ENCODE measurements at places on chromosomes 13 and 19. TPM values are rescaled to one million over a fixed set of nuclear protein-coding genes. Genes with fewer than 3 reads are reported as not detected.

MEDAG gene
- polyA plus RNA-seq: not detected

LILRB5 gene
- polyA plus RNA-seq: not detected

AMER2 gene
- not detected for polyA plus RNA-seq

KLK10 gene
- not detected for polyA plus RNA-seq

PLIN5 gene
- polyA plus RNA-seq: 0.29 TPM

DNA sequence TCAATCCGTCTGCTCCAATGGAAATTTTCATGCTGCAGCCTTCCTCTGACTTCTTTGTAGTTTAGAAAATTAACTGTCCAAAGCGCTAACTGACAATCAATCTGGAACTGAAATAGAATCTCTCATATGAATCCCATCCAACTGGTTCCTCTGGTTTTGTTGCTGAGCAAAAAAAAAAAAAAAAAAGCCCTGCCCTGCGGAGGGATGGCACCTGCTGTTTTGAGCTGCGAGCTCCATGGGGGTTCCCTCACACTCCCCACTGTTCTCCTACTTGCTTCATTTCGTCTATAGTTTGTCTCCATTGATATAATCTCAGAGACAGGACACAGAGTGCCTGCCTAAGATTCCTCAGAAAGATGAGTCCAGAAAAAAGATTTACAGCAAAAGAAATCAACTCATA, 33.4 kb downstream of the FAAP24 start:
- H3K27ac ChIP-seq: no peak overlapping the region
- no peaks in the 10 kb centered on the region for H3K27me3 ChIP-seq
- H3K4me1 ChIP-seq: peaks cover 7% of the 10 kb centered on the region
- DNase-seq: no peak
- H3K36me3 ChIP-seq: no peaks in the 10 kb centered on the region
- H3K4me3 ChIP-seq: no peak overlapping the region

DNA sequence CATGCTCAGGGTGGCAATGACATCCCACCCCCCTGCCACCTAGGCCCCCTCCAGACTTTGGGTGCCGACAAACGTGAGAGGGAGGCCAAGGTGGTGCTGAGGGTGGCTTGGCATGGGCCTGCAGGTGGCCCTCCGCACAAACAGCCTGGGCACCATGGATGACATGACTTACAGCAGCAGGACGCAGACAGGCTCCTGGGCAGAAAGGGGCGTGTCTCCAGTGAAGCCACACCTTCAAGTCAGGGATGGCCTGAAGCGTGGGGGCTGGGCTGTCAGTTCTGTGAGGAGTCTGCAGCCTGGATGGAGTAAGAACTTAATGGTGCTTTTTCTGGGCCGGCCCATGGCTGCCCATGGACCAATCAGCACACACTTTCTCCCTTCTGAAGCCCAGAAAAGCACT, 25.3 kb downstream of the POMP start:
- no peak overlapping the region for H3K27ac ChIP-seq
- no peaks in the 10 kb centered on the region for H3K36me3 ChIP-seq
- DNase-seq: no peak
- no peak overlapping the region for H3K4me3 ChIP-seq
- H3K27me3 ChIP-seq: no peaks in the 10 kb centered on the region

GRCh38 chr19:4102339-4103079, 21.4 kb downstream of the MAP2K2 start:
- peaks cover 12% of the 10 kb centered on the region for H3K36me3 ChIP-seq
- DNase-seq: no peak

- H3K27ac ChIP-seq: no peak overlapping the region
- no peak overlapping the region for H3K4me3 ChIP-seq
- peaks cover 6% of the 10 kb centered on the region for H3K27me3 ChIP-seq
- no peak for DNase-seq
- H3K36me3 ChIP-seq: no peaks in the 10 kb centered on the region
These were observed 180.9 kb upstream of the ZNF507 start for GRCh38 chr19:32164384-32164992.

DNA sequence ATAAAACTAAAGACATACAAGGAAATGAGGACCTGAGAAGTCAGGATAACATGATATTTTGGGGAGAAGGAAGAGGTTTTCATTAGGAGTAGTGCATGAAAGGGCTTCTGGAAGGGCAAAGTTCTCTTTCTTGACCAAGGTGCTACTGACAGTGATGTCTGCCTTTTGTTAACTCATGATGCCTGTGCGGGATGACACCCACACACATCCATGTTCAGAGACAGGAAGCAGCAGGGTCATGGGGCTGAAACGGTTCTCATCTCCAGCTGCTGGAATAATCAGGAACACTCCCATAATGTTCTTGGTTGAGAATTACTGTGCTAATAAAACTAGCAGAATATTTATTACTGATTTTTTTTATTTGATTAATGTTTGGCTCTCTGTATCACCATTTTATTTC, 29.1 kb downstream of the KCNC3 start:
- no peaks in the 10 kb centered on the region for H3K4me1 ChIP-seq
- H3K4me3 ChIP-seq: no peak overlapping the region
- H3K27me3 ChIP-seq: no peaks in the 10 kb centered on the region
- DNase-seq: no peak

DNA sequence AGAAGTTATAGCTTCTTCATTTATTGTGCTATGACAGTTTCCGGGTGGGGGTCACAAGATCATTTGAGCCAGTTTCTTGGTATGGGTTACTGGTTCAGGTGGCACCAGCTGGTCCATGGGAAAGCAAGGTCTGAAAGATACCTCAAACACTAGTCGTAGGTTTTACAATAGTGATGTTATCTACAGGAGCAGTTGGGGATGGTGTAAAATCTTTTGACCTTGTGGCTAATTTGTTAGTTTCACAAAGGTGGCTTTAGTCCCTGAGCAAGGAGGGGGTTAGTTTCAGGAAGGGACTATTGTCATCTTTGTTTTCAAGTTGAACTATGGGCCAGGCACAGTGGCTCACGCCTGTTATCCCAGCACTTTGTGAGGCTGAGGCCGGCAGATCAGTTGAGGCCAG, 24.6 kb downstream of the CHST8 start:
- no peak for DNase-seq
- H3K36me3 ChIP-seq: no peaks in the 10 kb centered on the region
- no peak overlapping the region for H3K27ac ChIP-seq
- H3K4me1 ChIP-seq: no peaks in the 10 kb centered on the region

GRCh38 chr19:50838239-50838638, 4.9 kb upstream of the KLK15 start:
- DNase-seq: no peak
- H3K4me3 ChIP-seq: no peak overlapping the region
- peaks cover 10% of the 10 kb centered on the region for H3K27me3 ChIP-seq
- no peak overlapping the region for H3K27ac ChIP-seq

DNA sequence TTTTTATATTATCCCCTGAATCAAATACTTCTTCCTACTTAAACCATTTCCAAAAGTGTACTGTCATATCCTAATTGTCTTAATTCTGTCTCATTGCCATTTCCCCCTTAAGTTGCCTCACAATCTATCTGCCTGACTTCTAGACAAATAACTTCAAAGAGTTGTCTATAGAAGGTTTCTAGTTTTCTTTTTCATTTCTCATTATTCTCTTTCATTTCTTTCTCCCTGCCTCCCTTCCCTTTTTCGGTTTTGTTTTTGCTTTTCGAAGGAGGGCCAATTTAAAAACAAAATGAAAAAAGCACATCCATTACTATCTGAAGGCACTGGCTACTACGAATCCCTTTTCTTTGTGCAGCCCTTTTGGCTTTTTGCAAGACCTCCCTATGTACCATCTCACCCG, 367.2 kb downstream of the DNAJC15 start:
- no peak for DNase-seq
- H3K27me3 ChIP-seq: no peaks in the 10 kb centered on the region
- H3K4me1 ChIP-seq: no peaks in the 10 kb centered on the region
- no peak overlapping the region for H3K4me3 ChIP-seq

DNA sequence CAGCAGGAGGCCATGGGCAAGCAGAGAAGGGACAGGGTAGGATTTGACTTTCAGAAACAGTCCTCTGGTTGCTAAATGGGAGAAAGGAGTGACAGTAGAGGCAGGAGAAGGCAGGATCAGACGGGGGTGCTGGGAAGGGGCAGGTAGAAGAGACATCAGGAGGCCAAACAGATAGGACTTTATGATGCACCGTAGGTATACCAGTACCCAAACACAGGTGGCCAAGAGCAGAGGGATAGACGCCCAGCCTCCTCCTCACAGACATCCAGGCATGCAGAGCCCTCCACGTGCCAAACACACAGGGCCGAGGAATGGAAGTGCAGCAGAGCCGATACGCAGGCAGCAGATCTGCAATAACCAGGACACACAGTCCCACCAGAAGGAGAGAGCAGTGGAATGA, 1.3 kb upstream of the AXL start:
- no peak overlapping the region for H3K4me3 ChIP-seq
- no peak for DNase-seq
- H3K27me3 ChIP-seq: peaks cover 10% of the 10 kb centered on the region
- H3K4me1 ChIP-seq: no peaks in the 10 kb centered on the region

DNA sequence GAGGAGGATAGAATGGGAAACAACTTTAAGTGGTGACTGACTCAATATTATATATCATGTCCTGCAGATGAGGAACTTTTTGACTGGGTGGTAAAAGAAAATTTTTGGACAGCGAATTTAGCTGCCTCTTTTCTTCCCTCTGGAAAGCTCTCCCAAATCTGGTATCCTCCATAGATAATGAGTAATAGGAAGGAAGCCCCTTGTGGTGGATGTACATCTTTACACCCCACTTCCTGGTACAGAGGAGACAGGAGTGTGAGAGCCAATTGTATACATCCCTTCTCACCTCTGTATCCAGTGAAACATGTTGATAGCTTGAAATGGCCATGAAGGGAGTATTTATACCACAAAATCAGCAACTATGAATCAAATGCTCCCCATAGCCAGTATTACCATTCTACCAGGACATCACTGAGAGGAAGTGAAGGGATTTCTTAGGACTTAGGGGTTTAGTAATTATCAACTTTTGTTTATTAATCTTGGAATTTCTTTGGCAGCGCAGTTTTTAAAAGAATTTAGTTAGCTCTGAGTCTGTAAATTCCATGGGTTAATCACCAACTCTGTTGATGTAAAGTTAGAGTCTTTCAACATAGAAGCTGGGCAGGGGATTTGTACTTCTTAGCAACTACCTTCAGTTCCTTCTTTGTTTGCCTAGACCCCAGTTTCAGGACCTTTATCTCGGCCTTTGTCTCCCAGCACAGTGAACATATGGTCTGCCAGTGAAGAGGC, 17.0 kb upstream of the TDRD3 start:
- H3K27me3 ChIP-seq: no peaks in the 10 kb centered on the region
- H3K27ac ChIP-seq: no peak overlapping the region
- no peak for DNase-seq
- H3K4me1 ChIP-seq: no peaks in the 10 kb centered on the region
- H3K36me3 ChIP-seq: no peaks in the 10 kb centered on the region

GRCh38 chr13:30718661-30719524, 16.4 kb upstream of the ALOX5AP start:
- no peak overlapping the region for H3K27ac ChIP-seq
- DNase-seq: no peak
- H3K4me3 ChIP-seq: no peak overlapping the region
- H3K4me1 ChIP-seq: no peaks in the 10 kb centered on the region
- H3K36me3 ChIP-seq: no peaks in the 10 kb centered on the region

DNA sequence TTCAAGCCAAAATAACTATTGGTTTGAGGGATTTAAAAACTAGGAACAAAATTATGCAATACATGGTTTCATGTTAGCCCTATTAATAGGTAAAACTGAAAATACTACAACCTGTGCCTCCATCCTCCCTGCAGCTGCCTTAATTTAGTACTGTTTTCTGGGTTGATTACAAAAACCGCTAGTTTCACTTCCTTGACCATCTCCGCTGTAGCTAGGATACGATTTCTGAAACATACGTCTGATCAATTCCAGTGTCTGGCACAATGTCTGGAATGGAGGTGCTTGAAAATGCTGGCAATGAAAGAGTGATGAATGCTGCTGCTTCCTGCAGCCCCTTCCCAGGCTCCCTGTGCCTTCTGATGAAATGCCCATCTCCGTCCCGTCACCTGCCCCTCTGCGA, 273.5 kb downstream of the SHISA2 start:
- no peak for DNase-seq
- H3K27ac ChIP-seq: no peak overlapping the region
- H3K4me1 ChIP-seq: no peaks in the 10 kb centered on the region
- H3K4me3 ChIP-seq: no peak overlapping the region
- no peaks in the 10 kb centered on the region for H3K36me3 ChIP-seq

DNA sequence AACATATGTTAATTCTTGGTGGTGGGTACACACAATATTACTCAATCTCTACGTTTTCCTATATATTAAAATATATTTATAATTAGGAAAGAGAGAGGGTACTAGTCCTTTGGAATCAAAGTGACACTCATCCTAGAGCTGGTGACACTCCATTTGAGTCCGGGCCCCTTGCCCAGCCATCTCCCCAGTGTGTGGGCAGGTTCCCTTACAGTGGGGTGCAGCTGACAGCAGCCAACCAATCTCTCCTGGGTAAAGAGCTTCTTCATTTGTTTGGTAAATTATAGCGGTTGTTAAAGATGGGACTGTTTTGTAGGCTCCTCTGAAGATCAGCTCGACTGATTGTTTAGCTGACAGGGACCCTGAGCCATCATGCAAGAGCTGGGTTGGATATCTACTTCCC, 37.2 kb upstream of the RGCC start:
- H3K36me3 ChIP-seq: no peaks in the 10 kb centered on the region
- no peaks in the 10 kb centered on the region for H3K4me1 ChIP-seq
- no peaks in the 10 kb centered on the region for H3K27me3 ChIP-seq
- H3K4me3 ChIP-seq: no peak overlapping the region
- no peak overlapping the region for H3K27ac ChIP-seq

GRCh38 chr13:31042049-31042448, 109.6 kb downstream of the TEX26 start:
- H3K36me3 ChIP-seq: no peaks in the 10 kb centered on the region
- H3K27me3 ChIP-seq: no peaks in the 10 kb centered on the region
- H3K4me3 ChIP-seq: no peak overlapping the region
- peaks cover 45% of the 10 kb centered on the region for H3K4me1 ChIP-seq
- no peak overlapping the region for H3K27ac ChIP-seq

DNA sequence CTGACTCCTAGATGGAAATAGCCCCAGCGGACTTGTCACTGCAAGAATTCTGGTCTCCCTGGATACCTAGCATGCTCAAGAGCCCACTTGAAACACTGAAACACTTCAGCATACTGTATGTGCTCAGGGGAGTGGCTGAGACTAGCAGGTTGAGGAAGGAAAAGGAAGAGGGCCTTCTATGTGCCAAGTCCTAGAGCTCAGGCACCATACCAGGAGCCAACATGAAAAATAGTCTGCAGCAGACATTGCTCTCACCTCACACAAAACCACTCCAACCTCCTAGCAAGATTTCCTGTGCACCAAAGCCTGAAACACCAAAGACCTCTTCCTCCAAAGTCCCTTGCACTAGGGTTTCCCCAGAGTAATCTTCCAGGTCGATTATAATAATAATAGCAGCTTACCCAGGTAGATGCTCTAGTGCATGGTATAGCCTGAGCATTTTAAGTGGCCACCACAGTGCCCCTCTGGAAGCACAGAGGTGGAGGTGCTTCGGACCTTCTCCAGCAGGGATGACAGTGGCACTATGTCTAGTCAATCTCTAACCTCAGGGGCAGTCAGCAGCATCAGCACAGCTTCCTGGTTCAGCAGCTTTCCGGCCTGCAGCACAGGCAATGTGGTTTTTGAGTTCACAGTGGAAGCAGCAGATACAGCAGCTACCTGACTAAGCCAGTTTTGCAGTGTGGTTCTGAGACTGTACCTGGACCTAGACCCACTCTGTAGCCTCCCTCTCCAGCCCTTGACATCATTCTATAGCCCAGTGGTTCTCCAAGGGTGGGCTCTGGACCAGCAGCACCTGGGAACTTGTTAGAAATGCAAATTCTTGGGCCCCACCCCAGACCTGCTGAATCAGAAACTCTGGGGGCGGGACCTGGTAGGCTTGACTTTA, 45.6 kb upstream of the UBE2L5 start:
- peak; percentile 83 for DNase-seq
- H3K27me3 ChIP-seq: no peaks in the 10 kb centered on the region
- H3K27ac ChIP-seq: no peak overlapping the region
- H3K4me1 ChIP-seq: peaks cover 82% of the 10 kb centered on the region
- peak overlapping the region; percentile 45 for H3K4me3 ChIP-seq

Data from CD8-positive, alpha-beta memory T cell (primary cell).